Substantia nigra (tissue), 51 donors: ENCODE measurements at places on chromosomes 2 and 18.
A peak's percentile ranks its signal among the peaks of the same experiment; 100 is the strongest.

- no peak for DNase-seq
Observed at GRCh38 chr2:235032466-235032865, 80.6 kb downstream of the SH3BP4 start.

DNA sequence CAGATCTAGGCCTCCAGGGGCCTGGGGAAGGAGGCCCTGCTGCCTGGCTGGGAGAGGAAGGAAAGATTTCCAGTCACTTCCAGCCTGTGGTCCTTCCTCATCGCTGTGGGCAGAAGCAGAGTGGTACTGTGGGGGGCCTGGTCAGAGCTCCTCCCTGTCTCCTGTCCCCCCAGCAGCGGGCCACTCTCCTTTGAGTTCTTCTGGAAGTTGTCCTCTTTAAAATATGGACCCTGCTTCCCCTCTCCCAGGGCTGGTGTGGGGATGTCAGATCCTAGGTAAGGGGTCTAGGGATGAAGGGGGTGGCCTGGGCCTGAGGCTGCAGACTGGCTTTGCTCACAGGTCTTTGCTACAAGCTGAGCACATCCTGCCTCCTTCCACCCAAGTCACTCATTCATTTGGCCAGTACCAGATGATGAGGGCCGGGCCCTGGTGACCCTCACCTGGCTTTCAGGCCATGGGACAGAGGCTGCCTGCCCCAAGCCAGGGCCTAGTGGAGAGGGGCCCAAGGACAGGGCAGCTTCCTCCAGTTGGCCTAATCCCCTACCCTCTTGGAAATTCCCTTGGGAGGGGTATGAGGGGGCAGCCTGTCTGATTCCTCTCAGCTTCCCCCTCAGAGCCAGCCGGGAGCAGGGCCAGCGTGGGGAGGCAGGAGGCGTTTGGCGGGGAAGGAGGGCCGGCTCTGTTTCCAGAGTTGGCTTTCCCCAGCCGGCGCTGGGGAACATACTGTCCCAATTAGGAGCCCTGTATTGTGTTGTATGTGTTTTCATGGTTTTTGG, 231.9 kb downstream of the DYSF start:
- peak; percentile 32 for DNase-seq

GRCh38 chr2:109257653-109258052, 128.6 kb downstream of the SH3RF3 start:
- DNase-seq: no peak

GRCh38 chr18:42838546-42839145, 276.8 kb downstream of the RIT2 start:
- no peak for DNase-seq

- DNase-seq: peak; percentile 78
Observed at GRCh38 chr2:11669454-11670291, at the start of gene NTSR2. NTSR2 (minus strand) TSS chr2:11670195; CDS start chr2:11670129, 66 bp downstream.

GRCh38 chr18:76679945-76680344, 142.4 kb upstream of the ZNF236 start:
- no peak for DNase-seq

DNA sequence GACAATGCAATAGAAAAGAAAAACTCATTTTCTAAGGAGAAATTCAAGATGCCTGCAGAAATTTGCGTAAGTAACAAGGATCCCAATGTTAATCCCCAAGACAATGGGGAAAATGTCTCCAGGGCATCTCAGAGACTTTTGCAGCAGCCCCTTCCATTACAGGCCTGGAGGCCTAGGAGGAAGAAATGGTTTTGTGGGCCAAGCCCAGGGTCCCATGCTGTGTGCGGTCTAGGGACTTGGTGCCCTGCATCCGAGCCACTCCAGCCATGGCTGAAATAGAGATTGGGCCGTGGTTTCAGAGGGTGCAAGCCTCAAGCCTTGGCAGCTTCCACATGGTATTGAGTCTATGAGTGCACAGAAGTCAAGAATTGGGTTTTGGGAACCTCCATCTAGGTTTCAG, 103.9 kb upstream of the ACVR1 start:
- DNase-seq: no peak

DNA sequence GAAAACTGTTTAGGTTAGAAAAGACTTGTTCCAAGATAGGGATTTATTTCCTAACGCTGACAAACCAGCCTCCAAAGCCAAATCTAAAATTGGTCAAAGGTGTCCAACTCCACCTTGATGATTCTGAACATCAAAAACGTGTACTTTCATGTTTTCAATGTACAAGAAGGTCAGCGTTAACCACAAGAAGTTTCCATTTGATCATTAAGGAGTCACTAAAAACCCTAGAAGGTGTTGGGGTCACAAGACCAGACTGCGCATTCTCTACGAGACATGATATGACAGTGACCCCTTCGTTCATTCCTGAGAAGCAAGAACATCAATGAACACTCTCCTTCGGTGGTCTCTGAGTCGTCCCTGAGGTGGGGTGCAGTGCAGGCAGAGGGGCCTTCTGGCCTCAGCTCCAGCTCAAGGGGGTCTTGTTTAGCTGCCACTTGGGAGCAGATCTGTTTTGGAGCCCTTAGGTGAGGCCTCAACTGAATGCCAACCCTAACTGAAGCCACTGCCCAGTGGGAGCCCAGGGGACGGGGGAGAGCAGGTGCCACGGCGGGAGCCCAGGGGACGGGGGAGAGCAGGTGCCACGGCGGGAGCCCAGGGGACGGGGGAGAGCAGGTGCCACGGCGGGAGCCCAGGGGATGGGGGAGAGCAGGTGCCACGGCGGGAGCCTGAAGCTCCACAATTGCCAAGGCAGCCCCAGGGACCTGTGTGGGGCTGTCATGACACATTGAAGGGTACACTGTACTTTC, 55.2 kb downstream of the PARD6G start:
- DNase-seq: no peak

- no peak for DNase-seq
Observed at GRCh38 chr2:65700004-65700651, 267.7 kb upstream of the SPRED2 start.

- no peak for DNase-seq
Observed at GRCh38 chr2:239905884-239906654, 119.1 kb downstream of the NDUFA10 start.

DNA sequence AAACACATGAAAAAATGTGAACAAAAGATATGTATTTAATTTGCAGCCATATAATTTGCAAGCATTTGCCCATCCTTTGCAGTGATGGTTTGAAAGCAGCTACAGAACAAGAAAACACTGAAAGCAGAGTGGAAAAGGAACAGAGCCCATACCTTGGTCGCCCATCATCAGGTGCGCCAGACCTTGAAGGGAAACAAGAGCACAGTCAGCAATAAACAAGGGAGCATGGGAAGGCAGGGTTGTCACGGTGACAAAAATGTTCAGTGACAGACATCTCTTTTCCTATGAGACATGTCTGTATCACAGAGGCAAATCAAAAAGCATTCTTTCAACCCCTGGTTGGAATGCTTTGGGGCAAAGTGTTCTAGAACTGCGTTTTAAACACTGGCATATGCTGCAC, 109.4 kb downstream of the NRXN1 start:
- no peak for DNase-seq

GRCh38 chr18:3211236-3211992, 8.4 kb downstream of the MYOM1 start:
- DNase-seq: no peak

GRCh38 chr2:23487735-23488492, 102.9 kb downstream of the KLHL29 start:
- no peak for DNase-seq

DNA sequence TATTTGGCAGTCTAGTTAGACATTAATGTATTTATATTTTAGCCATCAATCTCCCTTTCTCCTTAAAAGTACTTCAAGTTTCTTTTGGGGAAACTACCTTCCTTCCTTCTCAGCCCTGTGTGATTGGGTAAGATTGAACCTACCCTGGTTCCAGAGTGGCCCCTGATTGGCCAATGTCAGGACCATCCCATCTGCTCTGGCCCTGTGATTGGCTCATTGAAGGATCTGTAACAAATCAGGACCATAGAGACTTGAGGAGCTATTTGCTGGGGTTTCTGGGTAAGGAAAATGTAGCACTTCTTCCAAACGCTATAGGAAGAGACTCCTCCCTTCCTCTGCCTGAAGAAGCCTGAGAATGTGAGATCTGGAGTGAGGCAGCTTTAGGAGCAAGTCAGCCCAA, 59.3 kb downstream of the AQP4 start:
- DNase-seq: no peak

- DNase-seq: peak; percentile 44
Observed at GRCh38 chr18:8705238-8705960, at the start of gene MTCL1. MTCL1 (plus strand) TSS chr18:8705556; CDS start chr18:8705661, 105 bp downstream.

GRCh38 chr2:170052151-170052550, 125.8 kb upstream of the MYO3B start:
- no peak for DNase-seq

DNA sequence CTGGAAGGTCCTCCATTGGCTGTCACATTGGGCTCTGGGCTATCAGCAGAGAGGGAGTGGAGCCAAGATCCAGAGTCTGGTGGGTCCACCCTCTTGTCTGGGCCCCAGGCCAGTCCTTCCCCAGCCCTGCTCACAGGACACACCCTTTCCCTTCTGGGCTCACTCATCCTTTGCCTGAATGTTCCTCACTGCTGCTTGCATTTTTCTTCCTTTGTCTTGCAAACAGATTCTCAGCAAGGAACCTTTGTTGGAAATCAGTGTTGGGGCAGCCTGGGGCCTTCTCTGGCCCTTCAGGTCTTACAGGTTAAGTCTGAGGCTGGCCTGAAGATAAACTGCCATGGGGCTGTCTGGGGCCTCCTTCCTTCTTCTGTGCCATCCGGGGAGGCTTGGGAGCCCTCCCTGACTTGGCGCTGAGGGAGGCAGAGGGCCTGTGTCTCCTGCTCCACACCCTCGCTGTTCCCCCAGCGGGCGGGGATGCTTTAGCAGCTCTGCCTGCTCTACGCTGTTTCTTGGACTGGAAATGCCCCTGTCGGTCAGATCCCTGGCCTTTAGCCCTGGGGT, 11.5 kb upstream of the CELF4 start:
- DNase-seq: no peak

DNA sequence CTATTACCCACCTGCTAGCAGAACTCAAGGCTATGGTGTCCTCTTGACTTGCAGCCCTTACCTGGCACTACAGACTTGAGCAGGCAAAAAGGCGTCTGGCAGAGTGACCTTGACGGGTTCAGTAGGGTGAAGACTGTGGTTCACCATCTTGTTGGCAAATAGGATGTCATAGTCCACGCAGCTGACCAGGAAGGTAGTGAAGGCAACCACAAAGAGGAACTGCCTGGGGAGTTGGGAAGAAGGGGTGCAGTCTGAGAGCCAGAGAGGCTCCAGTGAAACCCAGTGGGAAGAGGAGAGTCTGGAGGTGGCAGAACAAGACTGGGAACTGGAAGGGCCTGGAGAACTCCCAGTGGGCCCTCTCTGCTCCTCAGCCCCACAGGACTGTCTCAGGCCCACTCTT, 4.1 kb downstream of the ATG9A start:
- DNase-seq: no peak

DNA sequence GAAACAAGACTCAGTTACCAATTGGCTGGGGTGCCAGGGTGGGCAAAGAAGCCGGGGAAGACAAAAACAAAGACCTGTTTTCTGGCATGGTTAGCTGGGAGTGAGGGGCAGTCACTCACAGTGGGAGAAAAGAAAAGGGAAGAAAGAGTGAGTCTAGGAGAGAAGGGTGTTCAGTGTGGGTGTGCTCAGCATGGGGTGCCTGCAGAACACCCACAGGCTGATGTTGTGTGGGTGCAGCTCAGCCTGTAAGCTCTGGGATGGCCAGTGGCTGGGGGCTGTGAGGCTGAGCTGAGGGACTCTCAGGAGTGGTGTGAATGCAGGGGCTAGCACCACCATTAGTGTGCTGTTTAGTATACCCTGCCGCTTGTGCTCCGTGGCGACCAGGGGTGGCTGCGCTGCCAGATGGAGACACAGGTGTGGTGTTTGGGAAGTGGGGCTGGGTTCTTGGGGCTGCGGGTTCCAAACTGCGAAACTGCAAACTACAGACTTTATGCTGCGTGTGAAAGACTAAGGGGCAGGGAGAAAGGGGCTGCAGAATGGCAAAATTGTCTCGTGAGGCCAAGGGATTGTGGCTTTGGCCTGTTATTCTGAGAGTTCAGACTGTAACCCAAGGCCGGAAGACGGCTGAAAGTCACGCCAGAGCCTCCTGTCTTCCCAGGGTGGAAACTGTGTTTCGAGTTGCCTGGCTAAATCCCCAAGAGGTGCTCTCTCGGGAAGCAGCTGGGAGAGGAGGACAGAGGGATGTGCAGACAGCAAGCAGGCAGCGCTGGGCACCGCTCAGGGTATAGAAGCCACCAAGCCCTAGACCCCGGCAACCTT, 156.3 kb downstream of the TTC32 start:
- DNase-seq: no peak

DNA sequence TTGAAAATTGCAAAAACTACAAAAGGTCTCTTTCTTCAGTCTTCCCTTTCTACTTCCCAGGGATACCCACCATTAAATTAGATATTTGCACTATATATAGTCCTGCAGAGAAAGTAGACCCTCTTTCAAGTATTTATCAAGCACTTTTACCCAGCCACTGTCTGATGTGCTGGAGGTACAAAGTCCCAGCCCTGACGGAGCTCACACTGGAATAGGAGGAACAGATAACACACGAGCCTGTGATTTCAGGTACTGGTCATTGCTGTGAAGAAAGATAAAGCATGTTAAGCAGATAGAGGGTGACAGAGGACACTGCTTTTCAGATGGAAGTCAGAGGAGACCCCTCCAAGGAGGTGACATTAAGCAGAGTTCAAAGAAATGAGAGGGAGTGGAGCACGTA, 19.6 kb downstream of the SEC11C start:
- DNase-seq: no peak

- no peak for DNase-seq
Observed at GRCh38 chr2:108776475-108776874, 10.1 kb upstream of the CCDC138 start.
